ENCODE measurements at places on chromosomes 1 and 21. TPM values are rescaled to one million over a fixed set of nuclear protein-coding genes. Genes with fewer than 3 reads are reported as not detected.

The CCDC181 gene
- total RNA-seq, result 2.2 TPM

The CDK18 gene
- total RNA-seq, result 5.9 TPM

The IPO9 gene
- 18.1 TPM for total RNA-seq

The CLDN14 gene
- 0.39 TPM for total RNA-seq

The SPRR5 gene
- total RNA-seq, result not detected

All from epithelial cell of alveolus of lung (primary cell).